ENCODE measurements at places on chromosomes 3 and 15.

DNA sequence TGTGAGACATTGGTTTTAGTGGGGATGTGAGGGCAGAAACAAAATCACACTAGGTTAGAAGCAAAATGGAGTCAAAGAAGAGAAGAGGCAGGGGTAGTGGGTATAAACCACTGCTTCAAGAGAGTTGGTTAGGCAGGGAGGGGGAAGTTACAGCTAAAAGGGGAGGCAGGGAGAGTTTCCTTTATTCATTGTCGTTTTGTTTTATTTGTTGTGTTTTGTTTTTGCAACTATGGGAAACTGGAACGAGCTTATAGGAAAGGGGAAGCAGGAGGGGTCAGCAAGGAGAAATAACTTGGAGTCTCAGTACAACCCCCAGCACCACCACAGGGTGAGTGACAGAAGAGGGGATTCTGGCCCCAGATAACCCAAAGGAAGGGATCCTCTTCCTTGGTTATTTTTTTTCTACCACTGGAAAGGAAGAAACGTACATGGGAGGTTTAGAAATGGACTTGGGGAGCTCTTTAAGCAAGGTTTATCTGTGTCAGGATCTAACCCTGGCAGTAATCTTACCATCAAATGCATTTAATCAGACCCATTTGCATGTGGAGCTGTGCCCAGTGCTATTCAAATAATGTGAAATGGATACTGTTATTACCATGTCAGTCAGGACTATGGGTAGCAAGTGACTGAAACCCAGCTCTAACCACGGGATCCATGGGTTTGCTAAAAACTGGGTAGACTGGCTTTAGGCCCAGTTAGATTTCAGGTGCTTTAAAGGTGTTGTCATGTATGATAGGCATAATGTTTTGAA lies 68.7 kb downstream of the CCNL1 start:
- no peak for DNase-seq

DNA sequence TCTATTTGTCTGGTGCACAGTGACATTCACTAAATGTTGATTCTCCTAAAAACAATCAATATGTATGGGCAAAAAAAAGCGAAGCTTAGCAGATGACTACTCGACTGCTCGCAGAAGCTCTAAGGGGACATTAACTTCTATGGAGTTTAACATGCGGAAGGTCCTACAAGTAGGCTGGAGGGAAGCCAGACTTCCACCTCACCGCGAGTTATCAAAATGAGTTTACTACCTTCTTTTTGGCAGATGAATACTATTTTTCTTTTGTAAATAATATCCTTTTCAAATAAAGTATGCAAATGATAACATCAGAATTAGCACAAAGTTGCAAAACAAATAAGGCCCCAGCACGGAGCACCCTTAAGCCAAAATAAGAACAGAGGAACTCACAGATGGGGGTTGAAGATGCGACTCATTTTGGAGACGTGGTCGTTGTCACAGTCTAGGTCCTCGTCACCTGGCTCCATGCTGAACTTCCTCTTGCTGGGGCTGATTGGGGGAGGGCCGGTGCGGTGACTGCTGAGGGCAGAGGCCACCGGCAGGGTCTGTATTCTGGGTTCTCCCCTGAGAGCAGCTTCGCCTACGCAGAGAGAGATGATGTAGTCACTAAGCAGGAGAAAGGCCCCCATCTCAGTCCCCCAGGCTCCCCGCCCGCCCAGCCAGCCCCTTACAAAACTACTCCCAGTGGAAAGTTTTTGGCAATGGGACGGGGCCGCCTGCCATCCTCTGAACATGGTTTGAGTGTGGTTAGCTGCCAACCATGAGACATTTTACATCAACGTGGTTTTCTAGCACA lies 42.1 kb downstream of the VGLL4 start:
- no peak for DNase-seq

GRCh38 chr3:125331243-125331642 lies 43.9 kb downstream of the ZNF148 start:
- DNase-seq = no peak

DNA sequence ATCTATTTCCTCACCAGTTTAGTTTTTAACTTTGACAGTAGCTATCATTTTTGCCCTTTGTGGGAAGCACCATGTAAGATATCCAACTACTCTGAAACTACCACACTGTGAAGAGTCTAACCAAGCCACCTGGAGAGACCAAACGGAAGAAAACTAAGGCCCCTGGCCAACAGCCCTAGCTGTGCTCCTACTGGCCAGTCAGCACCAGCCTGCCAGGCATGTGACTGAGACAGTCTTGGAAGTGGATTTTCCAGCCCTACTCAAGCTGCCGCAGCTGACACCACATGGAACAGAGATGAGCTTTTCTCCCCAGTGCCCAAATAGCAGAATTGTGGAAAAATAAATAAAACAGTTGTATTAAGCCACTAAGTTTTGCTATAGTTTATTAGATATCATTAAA lies 2.9 kb upstream of the TBC1D5 start:
- no peak for DNase-seq

DNA sequence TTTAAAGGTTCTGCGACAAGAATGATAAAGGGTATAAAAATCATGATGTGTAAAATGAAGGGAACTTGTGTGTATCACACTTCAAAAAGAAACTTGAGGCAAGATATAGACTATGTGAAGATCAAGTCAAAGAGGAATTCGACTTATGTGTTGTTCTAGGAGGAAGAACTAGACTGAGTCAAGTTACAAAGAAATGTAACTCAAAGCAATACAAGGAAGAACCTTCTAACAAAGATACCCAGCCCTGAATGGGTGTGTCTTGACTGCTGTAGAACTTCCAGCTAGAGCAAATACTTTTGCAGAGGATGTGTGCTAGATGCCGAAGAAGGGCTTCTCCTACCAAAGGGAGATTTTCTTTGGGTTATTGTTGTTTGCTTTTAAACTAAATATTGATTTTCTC lies 2.4 kb downstream of the SLC49A4 start:
- DNase-seq = no peak

GRCh38 chr15:97966246-97966645 lies 5.7 kb downstream of the ARRDC4 start:
- no peak for DNase-seq

Measured in amniotic stem cell (primary cell).